ENCODE measurements at places on chromosomes 12 and 14.

GRCh38 chr12:6884539-6884938 is 11.4 kb upstream of the SPSB2 start:
- DNase-seq = no peak

DNA sequence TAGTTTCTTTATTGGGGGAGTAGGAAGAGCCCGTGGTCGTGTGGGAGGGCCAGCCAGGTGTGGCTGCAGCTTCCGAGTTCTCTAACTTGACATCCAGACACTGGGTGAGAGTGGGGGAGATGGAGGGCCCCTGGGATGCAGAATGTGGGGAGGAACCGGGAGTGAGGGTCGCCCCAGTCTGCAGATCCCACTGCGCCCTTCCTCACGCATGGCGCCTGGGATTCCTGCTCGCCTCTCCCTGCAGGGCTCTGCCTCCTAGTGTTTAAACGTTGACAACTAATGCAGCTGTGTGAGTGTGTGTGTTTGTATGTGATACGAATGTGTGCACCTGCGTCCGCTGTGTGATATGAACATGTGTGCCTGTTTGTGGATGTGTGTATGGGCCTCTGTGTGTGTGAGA is 34.6 kb downstream of the FZD10 start:
- DNase-seq = no peak

- DNase-seq = no peak
Observed at GRCh38 chr12:15270591-15270990, 49.4 kb upstream of the RERG start.

DNA sequence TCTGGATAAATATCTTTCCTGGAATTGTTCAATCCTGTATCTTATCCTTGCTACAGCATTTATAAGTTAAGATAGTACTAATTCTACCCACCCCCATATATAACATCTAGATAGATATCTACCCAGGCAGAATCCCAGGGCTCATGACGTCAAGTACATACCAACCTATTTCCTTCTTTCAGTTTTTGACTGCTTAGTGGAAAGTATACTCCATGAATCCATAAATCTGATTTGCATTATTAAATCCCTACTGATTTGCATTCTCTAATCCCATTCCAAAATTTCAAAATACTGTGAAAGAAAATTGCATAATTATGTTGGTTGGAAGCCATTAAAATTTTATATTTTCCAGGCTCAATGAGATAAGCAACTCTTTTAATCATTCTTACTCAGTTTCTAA is 111.7 kb downstream of the KITLG start:
- DNase-seq = no peak

DNA sequence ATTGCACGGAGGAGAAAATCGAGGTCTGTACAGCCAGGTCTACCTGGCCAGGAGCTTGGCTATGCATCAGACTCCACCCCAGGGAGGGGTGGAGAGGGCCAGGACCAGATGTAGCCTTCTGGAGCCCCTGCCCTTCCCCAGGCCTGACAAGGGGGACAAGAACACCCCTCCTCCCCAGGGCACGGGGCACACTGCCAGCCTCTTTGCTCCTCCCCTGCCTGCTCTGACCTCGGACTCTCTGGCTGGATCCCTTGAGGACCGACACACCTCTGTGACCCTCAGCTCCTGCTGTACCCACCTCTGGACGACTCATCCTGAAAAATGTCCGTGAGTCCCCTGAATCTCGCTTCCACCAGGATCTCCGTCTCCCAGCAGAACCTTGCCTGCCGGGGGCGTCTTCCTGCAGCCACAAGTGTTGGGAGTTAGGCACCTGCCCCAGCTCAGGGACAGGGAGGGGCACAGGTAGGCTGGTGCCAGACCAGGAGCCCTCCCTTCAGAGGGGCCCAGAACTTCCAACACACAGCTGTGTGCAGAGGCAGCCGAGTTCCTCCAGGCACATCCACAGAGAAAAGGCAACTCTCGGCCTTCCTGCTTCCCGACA is 21.8 kb downstream of the AHNAK2 start:
- no peak for DNase-seq

DNA sequence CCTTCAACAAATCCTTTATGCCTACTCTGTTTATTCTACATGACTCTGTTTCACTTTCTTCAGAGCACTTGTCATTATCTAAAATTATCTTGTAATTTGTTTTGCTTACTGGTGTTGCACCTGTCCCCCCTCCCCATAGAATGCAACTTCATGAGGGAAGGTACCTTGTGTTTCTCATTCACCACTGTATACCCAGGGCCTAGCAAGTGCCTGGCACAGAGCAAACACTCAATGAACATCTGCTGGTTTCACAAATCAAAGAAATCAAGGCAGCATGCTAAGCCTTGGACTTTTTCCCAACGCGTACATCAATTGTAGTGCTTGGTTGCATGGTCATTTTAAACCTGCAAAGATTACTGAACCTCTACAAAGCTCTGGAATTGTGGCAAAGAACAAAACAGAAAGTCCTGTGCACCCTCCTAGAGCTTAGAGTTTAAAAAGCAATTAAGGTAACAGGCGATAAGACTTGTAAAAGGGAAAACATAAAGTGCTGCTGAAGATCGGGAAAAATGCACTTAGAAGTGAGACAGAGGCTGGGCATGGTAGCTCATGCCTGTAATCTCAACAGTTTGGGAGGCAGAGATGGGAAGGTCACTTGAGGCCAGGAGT is 479.1 kb downstream of the MED13L start:
- DNase-seq = no peak

GRCh38 chr12:1993871-1994371 is 10.3 kb downstream of the DCP1B start:
- DNase-seq = no peak

DNA sequence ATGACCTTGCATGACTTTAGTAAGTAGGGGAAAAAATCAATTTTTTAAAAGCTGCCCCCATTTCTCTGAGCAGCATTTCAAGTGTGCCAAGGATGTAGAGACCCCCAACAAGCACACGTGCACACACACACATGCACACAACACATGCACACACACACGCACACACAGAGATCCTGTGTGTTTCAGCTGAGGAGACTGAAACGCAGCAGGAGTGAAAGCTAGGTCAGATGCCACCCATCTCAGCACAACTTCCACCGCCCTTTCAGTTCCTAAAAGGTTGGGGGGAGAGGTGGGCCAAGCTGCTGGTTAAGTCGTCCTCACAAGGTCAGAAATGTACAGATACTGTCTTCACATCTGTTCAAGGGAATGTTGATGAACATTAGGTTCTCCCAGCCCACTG is 13.9 kb downstream of the MYL2 start:
- DNase-seq = no peak

DNA sequence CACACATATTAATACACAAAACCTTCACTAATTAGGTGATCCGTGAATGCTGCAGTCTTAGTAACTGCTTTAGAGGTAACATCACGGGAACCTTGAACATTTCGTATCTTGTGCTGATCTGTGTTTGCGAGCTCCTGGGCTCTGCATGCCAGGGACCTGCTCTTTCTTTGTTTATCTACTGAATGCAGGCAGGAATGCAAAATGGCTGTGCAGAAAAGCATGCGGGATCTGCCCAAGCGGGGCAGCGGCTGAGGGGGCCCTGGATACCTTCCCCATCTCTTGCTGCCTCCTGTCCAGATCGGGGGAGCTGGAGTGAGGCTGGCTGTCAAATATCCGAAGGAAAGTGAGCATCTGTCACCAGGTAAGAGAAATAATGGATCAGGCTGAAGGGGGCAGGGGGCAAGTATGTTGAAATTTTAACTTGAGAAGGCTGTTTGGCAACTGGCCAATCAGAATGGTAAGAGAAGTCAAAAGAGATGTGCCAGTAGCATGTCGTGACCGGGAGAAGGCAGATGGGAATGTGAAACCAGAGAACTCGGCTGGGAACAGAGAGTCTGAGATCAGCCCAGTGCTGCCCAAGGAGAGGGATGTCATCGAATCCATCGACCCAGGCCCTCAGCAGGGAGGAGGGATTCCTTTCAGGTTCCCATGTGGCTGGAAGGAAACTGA is 191.4 kb downstream of the TTC7B start:
- no peak for DNase-seq

- peak; percentile 39 for DNase-seq
Observed at GRCh38 chr12:27905285-27906126, 67.0 kb downstream of the PTHLH start.

DNA sequence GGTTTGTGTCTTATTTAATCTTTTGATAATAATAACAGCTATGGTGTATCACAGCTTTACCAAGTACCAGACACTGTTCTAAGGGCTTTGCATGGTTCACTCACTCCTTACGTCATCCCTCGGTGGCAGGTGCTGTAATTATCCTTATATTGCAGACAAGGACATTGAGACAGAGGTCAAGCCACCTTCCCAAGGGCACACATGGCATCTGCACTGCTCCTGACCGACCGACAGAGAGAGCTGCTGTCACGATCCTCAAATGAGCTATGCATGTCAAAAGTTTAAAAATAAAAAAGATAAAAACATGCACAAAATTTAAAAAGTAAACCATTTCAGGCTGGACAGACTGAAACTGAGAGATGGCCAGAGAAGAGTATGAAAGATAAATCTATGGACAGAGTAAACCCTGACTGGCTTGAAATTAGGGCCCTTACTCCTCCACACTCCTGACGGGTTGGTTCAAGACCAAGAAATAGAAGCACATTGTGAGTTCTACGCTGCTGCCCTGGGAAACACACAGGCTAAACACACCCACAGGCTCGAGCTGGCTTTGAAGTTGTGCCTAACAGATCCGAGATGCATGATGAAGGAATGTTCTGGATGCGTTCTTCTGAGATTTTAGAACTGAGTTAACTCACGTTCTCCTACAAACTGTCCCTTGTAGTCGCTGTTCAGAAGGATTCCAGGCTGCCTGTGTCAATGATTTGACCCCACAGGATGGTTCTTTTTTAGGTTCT is 268.7 kb downstream of the ZFP36L1 start:
- no peak for DNase-seq

DNA sequence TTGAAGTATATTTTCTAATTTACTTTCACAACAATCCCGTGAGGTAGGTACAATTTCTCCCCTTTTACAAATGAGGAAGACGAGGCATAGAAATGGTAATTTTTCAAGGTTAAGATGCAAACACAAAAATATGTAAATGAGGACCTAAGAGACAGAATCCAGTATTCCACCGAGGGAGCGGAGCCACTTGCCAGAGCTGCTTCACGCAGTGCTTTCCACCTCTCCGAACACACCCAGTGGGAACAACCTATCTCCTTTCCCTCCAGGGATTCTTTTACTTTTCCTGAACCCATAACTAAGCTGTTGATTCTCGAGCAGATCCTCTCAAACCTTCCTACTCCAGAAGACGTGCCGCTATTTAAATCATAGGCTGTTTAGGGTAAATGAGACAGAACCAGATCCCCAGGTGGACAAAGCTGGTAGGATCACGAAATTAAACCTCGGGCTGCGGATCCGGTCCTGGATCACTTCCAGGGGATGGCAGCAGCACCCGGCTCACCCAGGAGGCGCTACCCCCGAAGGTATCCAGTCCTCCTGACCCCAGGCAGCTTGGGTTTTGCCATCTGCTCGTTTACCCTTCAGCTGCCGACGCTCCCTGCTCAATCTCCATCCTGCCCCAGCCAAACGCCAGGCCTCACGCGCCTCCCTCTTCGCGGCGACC is 1.5 kb downstream of the DDHD1 start:
- no peak for DNase-seq

DNA sequence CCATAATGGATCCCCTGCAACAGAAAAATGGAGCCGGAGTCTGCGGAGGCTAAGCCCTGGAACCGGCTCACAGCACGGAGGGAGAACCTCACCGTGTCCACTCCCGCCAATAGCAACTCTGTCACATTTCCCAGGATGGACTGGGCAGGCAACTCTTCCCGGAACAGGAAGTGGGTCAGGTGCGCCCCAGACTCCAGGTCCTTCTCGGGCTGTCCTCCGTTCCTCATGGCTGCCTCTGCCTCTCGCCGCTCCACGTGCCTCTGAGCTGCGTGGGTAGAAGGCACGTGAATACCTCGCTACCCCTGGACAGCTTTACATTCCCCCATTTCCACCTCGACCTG is 2.2 kb downstream of the CYP27B1 start:
- DNase-seq = no peak

- no peak for DNase-seq
Observed at GRCh38 chr12:113910751-113911272, 55.3 kb downstream of the RBM19 start.

GRCh38 chr14:24463884-24464785 is 21.6 kb upstream of the SDR39U1 start:
- no peak for DNase-seq

DNA sequence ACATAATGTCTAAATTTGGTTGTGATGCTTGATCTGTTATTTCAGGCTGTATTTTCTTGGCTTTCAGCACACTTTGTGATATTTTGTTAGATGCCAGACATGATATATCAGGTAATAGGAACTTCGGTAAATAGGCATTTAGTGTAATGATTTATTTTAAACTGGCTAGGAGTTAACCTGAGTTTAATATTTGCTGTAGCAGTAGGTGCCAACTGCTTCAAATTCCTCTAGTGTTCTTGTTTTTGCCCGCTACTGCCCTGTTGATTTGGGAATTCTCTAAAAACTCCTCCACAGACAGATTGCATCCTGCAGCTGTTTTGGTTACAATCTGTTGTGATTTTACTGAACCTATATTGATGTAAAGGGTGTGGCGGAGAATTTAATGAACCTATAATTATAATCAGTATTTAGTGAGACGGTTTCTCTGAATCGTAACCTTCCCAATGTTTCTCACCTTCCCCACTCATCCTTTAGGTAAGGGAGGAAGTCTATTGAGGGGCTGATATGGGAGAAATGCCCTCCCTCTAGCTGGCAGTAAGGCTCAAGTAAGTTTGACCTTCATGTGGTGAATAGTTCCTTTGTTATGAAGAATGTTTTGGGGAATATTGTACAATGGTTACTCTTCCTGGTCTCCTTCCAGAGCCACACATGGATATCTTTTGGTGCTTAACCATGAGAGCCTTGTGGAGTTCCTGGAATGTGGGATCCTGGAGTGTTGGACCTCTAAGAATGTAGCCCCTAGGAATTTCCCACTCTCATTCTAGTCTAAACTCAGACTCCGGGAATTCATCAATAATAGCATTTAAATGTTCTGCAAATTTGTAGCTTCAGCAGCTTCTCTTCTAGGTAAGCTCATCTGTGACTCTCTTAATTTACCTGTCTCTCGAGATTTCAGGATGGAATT is 634.1 kb downstream of the FSCB start:
- peak; percentile 64 for DNase-seq

- no peak for DNase-seq
Observed at GRCh38 chr12:31967539-31967938, 8.3 kb downstream of the RESF1 start.

DNA sequence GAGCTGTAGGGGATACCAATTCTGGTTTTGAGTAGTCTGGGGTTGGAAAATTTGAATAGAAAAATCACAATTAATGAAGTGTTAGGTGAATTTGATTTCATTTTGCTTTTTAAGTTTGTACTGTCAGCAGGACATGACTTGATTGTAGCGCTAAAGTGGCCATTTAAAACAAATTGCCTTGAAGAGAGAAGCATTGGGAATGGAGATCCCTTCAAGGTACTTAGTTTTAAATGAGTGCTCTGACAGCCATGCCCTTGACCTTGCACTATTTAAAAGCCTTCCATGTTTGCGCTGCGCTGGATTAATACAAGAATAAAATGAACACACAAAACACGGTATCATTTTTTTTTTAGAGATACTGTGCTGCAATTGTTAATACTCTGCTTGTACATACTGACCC is 345.9 kb downstream of the NAV3 start:
- DNase-seq = no peak

All from iPS DF 6.9 (cell line).